Activated T-cell treated with anti-CD3 and anti-CD28 coated beads for 24 hours (primary cell): ENCODE measurements at places on chromosomes 7 and 10.

- no peak for DNase-seq
These were observed 277.5 kb upstream of the MAGI2 start for GRCh38 chr7:79730971-79731370.

GRCh38 chr7:47940088-47941013 lies 7.9 kb downstream of the PKD1L1 start:
- DNase-seq, result no peak

DNA sequence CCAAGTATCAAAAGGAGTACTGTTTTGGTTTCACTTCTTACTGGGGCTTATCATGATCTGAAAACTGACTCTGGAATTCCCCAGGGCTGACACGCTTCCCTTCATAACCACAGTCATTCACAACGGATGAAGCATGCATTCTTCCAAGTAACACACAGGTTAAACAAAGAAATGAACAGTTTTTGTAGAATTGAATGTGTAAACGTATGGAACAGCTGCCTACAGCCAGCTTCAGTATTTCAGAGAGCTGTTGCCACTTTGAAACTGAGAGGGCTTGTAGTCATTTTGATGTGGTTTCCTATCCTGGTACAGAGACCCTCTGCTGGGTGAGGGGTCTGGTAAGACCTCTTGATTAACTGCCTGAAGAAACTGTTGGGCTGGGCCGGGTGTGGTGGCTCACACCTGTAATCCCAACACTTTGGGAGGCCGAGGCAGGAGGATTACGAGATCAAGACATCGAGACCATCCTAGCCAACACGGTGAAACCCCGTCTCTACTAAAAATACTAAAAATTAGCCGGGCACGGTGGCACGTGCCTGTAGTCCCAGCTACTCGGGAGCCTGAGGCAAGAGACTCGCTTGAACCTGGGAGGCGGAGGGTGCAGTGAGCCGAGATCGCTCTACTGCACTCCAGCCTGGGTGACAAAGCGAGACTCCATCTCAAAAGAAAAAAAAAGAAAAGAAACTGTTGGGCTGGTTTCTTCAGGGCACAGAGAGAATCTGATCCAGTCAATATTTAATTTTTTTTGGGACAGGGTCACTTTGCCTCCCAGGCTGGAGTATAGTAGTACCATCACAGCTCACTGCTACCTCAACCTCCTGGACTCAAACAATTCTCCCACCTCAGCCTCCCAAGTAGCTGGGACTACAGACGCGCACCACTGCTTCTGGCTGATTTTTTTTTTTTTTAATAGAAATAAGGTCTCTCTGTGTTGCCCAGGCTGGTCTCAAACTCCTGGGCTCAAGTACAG lies 4.7 kb downstream of the NFE2L3 start:
- peak; percentile 53 for DNase-seq

DNA sequence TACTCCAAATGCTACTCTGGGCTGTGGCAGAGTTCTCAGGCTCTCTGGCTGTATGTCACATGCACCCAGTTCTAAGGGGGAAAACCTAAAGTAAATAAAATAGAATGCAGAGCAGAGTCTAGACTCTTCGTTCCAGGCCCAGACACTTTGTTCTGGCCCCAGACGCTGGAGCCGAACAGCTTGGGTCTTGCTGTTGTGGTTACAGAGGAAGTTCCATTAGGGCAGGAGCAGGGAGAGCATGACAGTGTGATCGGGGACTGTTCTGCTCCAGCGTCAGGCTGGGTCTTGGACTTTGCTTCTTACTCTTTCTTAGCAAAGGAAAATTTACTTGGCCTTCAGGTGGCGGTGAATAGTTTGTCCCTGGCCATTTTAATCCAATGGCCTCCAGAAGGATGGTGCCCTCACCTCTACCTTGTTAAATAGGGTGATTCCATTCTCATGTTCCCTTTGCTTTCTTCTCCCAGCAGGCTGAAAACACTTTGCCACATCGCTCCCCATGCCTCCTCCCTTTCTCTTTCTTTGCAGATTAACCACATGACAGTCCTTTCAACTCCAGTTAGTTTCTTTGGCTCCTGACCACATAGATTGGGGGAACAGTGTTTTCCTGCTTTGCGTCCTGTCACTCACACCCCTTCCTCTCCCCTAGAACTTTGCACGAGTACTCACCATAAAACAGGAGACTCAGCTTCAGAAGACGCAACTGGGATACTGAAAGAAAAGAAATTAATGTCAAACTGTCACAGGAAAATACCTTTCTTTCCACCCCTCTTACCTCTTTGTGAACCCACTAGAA lies 730.8 kb downstream of the SUGCT start:
- DNase-seq, result no peak

DNA sequence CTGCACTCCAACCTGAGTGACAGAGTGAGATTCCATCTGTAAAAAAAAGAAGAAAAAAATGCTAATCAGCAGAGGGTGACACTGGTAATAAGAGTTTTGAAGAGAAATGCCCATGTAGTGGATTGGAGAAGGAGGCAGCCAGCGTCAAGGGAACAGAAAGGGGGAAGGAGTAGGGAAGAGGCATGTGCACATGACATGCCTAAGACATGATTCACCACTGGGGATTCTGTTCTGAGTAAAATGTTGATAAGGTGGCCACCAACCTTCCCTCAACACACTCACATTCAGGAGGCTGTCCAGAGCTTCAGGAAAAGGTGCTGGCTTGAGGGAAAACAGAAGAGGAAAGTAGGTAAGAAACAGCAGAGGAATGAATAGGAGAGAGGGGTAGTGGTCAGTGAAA lies 39.9 kb downstream of the AKR1D1 start:
- DNase-seq, result no peak

DNA sequence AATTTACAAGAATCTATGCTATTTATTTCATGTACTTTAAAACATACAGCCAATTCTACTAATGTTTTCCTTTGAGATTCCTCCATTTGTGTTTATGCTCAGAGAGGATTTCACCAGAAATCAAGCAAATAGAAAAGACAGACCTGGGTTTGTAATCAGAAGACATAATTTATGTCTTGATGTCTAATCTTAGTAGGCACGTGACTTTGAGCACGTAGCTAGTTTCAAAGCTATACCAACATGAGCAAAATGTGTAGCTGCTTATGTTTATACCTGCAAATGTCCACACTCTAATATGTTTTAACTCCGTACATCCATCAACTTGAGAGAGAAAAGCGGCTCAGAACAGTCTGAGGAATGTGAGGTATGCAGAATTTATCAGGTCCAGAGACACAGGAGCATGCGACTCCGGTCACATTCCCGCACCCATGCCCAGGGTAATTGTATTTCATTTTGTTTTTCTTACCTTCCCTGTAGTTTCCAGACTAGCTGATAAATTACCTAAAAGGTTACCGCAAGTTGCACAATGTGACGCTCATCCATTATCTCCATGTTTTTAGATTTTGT lies 40.0 kb downstream of the SVOPL start:
- no peak for DNase-seq

DNA sequence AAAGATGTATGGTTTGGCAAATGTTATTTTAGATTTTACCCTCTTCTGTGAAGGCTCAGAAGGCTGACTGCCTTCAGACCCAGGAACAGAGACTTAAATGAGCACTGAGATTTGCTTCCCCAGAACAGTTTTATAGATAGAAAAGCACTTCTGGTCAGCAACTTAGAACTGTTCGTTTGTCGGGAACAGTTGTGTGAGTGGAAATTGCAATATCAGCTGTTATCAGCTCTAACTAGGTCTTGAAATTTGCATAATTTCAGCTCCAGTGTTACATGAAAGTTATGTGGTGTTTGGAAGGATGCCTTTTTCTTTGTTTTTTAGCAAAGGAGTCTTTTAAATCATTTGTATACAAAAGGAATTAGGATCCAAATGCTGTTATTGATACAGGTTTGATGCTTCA lies 83.8 kb upstream of the MXI1 start:
- DNase-seq, result no peak
